ENCODE measurements at places on chromosomes 7 and 10.

DNA sequence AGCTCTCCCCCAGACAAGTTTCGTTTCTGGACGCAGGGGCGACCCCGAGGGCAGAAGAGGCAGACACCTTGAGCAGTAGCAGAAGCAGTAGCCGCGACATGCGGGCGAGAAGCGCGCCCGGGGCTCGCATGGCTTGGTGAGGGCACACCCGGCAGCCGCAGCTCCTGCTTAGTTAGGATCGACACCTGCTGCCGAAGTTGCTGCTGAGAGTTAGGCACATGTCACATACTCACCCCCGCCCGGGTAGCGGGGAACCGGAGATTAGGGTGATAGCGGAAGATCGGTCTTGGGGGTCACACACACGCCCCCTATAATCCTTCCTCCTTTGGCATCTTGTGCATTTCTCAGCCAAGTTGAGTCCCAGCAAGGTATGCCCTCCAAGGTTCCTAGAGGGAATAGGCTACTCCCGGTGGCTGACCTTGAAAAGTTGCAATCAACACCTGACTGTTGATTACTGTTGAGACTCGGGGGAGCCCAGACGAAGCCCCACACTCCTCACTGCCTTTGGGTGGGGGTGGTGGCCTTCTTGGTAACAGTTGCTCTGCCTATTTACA is 668 bp downstream of the GPR37 start:
- no peak for DNase-seq

GRCh38 chr7:99557196-99557607 is 1.2 kb upstream of the ZNF655 start:
- no peak for DNase-seq

GRCh38 chr10:67794256-67794655 is 43.7 kb downstream of the DNAJC12 start:
- DNase-seq, result no peak

DNA sequence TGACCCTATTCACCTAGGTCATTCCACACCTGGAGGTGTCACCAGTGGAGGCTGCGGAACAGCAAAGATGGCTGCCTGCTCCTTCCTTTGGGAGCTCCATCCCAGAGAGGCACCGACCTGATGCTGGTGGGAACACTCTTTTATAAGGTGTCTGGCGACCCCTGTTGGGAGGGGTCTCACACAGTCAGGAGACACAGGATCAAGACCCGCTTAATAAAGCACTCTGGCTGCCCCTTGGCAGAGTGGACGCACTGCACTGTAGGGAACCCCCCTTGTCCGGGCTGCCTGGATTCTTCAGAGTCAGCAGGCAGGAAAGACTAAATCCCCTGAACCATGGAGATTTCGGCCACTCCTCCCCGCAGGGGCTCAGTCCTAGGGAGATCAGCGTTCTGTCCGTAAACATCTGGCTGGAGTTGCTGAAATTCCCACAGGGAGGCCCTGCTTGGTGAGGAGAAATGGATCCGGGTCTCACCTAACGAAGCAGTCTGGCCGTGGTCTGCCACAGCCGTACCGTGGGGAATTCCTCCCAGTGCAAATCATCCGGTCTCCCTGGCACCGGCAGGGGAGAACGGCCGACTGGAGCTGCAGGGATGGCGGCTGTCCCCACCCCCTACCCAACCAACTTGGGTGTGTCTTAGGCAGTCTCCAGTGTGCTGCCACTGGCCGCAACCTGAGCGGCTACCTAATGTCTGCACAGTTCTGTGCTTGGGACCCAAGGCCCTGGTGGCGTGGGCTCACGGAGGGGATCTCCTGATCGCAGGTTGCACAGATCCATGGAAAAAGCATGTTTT is 66.1 kb downstream of the LSMEM1 start:
- DNase-seq, result no peak

GRCh38 chr7:12685550-12685949 is 1.9 kb upstream of the ARL4A start:
- DNase-seq, result no peak

GRCh38 chr7:132758986-132759385 is 182.7 kb upstream of the PLXNA4 start:
- no peak for DNase-seq

GRCh38 chr7:95263785-95264362 is 60.5 kb downstream of the PON1 start:
- DNase-seq, result no peak

- peak; percentile 89 for DNase-seq
Measured at GRCh38 chr10:4519658-4520402, 306.2 kb upstream of the AKR1E2 start.

- no peak for DNase-seq
Measured at GRCh38 chr7:123748171-123748733, 551 bp downstream of the WASL start.

DNA sequence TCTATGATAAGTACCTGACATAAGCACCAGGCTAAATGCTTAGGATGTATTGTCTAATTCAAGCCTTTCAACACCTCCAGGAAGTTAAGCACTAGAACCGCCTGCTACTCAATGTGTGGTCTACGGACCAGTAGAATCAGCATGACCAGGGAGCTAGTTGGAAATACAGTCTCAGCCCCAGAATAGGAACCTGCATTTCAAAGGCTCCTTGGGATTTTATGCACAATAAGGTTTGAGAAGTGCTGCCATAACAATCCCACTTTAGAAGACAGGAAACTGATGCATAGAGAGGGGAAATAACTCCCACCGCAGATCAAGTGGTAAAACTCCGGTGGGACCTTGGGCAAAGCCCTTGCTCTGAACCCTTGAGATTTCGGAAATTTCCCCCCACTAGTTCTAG is 8.8 kb upstream of the DUSP5 start:
- DNase-seq, result no peak

DNA sequence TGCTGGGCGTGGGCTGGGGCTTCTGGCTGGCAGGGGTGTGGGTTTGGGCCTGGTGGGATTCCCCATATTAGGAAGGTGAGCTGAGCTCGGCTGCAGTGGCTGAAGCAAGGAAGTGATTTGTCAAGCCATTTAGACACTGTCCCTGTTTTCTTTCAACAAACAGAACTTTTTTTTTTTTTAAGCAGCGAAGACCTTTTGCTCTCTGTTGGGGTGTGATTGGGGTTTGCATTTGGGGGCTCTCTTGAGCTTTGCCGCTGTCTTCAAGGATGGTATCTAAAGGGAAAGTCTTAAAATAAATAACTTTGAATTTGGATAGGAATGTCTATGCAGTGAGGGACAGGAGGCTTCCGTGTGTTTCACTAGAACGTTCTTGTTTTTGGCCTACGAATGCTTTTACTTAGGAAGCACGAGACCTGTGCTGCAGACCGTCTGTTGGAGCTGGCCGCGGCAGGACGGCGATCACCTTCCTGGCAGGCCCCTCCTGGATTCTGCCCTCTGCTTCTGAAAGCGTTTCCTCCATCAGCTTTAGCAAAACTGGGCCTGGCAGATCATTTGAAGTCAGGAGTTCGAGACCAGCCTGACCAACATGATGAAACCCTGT is 43.9 kb downstream of the FOXK1 start:
- no peak for DNase-seq

- no peak for DNase-seq
Measured at GRCh38 chr7:80720146-80720545, 81.7 kb downstream of the CD36 start.

- DNase-seq, result no peak
Measured at GRCh38 chr7:116957874-116958273, 4.6 kb downstream of the ST7 start.

DNA sequence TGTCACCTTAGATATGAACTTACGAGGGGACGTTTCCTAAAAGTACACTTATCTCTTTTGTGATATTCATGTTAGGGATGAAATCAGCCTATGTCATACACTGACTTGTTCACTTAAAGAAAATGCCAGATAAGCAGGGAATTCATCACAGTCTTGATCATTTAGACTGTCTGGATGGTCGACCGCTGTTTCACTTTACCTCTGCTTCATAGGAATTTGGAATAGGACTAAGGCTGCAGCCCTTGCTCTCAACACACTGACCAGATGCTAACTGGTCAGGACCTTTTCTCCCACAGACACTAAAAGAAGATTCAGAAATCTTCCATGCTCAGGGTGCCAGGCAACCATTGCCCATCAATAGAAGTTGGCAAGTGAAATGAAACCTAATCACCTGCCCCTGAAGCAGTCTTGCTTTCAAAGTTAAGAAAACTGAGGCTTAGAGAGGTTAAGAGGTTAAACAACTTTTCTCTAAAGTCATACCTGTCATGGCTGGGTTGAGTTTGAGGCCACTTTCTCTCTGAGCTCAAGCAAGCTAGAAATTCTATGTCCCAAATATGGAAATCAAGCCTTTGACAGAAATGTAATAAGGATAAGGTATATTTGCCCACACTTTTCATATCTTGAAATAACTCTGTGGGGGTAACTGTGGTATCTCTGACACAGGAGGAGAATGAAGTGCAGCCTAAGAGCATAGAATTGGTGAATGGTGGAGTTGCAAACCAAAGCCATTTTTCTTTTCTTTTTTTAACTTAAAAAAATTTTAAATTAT is 77.1 kb downstream of the MAP3K8 start:
- DNase-seq, result no peak

- peak; percentile 61 for DNase-seq
Measured at GRCh38 chr7:30470771-30471170, 7.8 kb downstream of the NOD1 start.

- no peak for DNase-seq
Measured at GRCh38 chr7:117645481-117646165, 165.8 kb downstream of the CFTR start.

GRCh38 chr7:40566879-40567278 is 432.1 kb downstream of the SUGCT start:
- no peak for DNase-seq

GRCh38 chr10:7491949-7492659 is 81.3 kb upstream of the SFMBT2 start:
- DNase-seq, result no peak

GRCh38 chr7:47428052-47428767 is 153.7 kb downstream of the TNS3 start:
- DNase-seq, result no peak

GRCh38 chr10:113515601-113516000 is 37.3 kb upstream of the HABP2 start:
- no peak for DNase-seq

- DNase-seq, result no peak
Measured at GRCh38 chr7:37352251-37352880, 96.3 kb downstream of the ELMO1 start.

GRCh38 chr10:95287281-95287680 is 3.5 kb downstream of the PDLIM1 start:
- DNase-seq, result no peak

- DNase-seq, result no peak
Measured at GRCh38 chr7:14622559-14622958, 280.0 kb downstream of the DGKB start.

DNA sequence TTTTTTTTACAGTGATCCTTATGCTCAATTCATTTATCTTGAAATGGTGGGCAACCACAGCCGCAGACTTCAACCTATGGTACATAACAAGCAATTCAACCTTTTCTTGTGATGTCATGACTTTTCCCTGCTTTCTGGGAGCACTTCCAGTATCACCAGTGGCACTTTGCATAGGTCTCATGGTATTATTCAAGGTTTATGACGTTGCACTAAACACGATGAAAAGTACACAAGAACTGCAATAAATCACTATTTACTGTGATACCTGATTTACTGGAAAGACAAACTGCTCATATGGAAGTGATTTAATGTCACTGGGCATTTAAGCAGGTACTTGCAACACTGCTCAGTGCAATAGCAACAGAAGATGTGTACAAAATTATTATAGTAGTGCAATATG is 251.7 kb upstream of the CXCL12 start:
- DNase-seq, result no peak

DNA sequence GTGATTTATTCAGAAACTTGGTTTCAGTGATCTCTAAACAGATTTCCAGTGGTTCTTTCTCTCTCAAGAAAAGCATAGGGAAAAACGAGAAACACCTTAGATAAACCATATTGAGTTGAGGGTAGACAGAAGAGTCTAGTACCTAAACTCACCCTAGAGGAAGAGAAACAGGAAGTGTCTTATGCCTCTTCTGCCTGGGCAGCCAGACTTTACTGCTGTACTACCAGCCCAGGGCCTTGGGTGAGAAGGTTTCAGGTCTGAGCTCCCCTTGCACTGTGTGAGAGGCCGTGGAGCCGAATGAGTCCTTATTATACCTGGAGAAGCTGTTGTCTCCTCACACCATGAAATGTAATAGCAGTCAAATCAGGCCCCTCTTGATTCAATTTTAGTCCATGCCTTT is 18.2 kb downstream of the HIF1AN start:
- DNase-seq, result no peak

DNA sequence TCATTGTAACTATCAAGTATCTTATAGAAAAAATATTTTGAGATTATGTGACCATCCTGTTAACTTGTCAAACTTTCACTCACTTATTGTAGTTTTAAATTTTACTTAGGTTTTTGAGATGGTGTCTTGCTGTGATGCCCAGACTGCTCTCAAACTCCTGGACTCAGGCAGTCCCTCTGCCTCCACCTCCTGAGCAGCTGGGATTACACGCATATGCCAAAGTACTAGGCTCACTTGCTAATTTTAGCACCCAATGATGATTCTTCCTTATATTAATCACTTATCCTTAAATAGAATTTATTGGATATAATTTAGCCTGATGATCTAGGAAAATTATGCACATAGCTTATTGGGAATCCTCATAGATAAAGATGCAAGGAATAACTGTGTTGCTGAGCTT is 104.9 kb downstream of the BTRC start:
- DNase-seq, result no peak

DNA sequence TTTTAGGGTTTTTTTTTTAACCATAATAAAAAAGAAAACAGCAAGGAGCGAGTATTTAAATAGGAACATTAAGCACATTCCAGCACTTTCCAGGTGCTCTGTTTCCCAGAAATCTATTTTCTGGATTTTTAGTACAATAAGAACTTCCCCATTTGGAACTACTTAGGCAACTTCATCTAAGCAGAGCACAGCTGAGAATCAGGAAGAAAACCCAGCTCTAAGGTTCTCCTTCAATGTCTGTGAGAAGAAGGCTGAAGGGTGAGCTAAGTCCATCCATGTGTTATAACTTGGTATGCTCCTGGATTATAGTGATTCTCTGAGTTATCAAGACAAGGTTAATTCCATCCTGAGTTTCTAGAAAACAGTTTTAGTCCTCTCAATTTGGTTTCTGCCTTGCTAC is 181.9 kb downstream of the CYP26A1 start:
- DNase-seq, result no peak

DNA sequence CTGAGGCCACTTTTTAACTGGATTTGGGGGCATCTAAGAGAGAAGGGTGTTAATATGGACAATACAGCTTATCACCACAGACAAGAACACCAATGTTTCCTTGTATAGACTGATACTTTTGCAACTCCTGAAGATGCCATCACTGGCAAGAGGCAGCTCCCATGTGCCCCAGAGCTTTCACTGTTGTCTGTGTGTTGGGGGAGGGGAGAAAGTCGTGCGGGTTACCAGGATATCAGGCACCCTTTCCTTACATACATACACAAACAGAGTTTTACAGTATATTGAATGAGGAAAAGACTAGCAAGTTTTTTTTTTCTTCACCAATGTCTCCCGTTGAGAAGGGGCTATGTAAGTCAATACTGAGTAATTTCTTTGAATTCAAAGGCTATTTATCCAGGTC is 4.1 kb upstream of the DLX6 start:
- no peak for DNase-seq

Measured in skeletal muscle cell (primary cell).